ENCODE measurements at places on chromosomes 12 and 14.
A peak's percentile ranks its signal among the peaks of the same experiment; 100 is the strongest.

GRCh38 chr14:54738009-54738408 lies 164.6 kb downstream of the GCH1 start:
- no peak for DNase-seq

DNA sequence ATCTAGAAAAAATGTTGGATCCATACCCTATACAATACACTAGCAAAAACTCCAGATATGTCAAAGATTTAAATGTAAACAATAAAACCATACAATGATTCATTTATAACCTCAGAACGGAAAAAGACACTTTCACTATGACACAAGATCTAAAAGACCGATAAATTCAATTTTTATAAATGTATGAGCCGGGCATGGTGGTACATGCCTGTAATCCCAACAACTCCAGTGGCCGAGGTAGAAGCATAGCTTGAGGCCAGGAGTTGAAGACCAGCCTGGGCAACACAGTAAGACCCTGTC lies 2.5 kb upstream of the SOS2 start:
- DNase-seq = no peak

GRCh38 chr14:34450542-34450915 lies 11.5 kb downstream of the SPTSSA start:
- DNase-seq = no peak

DNA sequence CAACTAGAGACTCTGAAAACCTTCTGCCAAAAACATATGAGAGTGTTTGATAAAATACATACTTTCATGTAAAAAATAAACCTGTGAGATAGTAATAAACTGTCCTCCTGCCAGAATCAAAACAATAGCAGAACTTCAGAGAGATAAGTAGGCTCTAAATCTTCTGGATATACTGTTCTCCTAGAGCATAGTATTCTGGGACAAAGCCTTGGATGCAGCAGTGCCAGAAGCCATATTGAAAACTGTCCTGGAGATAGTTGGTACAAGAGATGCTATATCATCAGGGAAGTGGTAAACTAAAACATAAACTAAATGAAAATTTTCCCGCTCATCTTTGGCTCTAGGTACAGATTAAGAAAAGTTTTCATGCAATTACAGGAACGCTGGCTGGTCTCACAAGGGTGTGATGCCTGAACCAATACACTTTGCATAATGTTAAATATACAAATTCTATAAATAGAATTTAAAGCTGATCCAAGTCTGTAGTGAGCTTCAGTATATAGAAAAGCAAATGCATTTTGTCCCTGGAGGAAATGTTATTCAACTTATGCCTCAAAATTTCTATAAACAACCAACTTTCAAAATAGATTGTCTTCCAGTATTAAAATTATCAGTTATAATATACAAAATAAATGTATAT lies 355.6 kb downstream of the ADAMTS20 start:
- no peak for DNase-seq

GRCh38 chr12:113473942-113474341 lies 2.3 kb upstream of the LHX5 start:
- DNase-seq = no peak

DNA sequence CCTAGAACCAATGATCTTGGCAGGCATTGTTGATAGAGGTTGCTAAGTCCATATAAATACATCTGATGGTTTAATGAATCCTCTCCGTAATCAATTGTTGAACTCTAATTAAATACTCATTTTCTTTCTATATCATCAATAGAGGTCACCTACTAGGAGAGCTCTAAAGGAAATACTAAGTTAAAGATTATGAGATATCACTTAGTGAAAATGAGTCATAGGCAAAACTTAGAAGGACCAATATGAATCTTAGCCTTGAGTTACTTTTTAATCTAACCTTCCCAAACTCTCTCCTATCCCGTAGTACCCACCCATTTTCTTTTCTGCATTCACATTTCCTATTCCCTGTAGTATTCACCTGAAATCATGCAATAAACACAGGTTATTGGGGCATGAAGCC lies 50.2 kb downstream of the MBIP start:
- no peak for DNase-seq

DNA sequence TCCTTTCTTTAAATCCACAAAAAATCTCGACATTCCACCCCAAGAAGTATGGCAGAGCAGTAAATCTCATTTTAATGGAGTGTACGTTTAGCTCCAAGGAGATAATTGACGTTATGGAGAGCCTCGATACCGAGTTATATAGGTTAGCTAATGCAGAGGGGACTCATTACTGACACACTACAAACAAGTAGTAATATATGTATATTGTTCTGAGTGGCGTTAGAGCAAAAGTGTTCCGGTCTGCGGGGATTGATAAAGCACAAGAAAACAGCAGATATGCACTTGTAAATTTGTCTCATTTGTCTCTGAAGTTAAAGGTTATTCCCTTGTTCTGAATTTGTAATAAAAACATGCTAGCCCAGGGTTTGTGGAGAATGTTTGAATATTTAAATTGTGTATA lies 84.1 kb downstream of the BCL11B start:
- DNase-seq = no peak

GRCh38 chr12:96719660-96720362 lies 187.2 kb upstream of the NEDD1 start:
- DNase-seq = peak; percentile 6

- DNase-seq = no peak
Observed at GRCh38 chr14:51539571-51540037, 112.1 kb upstream of the FRMD6 start.

GRCh38 chr12:113762155-113762881 lies 203.8 kb downstream of the RBM19 start:
- DNase-seq = no peak

- no peak for DNase-seq
Observed at GRCh38 chr12:8501720-8502119, 11.6 kb upstream of the CLEC4D start.

- no peak for DNase-seq
Observed at GRCh38 chr12:28223858-28224257, 33.6 kb downstream of the CCDC91 start.

DNA sequence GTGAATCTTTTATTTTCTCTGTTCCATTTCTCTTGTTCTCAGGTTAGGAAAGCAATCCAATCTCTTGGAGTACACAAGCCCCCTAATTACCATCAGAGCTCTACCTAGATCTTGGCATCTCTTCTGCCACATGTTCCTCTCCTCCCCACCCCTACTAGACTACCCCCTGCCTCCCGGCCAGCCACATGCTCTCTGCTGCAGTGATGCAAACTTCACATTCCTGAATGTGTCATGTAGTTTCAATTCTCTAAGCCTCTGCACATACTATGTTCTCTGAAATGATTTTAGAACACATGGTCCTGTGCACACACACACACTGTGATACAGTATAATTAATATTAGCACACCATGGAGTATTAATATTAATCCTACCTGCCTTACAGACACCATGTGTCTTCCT lies 104.6 kb downstream of the EFCAB11 start:
- DNase-seq = no peak

- DNase-seq = no peak
Observed at GRCh38 chr12:91974541-91975085, 171.0 kb downstream of the BTG1 start.

- DNase-seq = no peak
Observed at GRCh38 chr12:105880824-105881388, 257.8 kb downstream of the NUAK1 start.

GRCh38 chr14:78170203-78170602 lies at the start of gene NRXN3:
NRXN3 (plus strand) TSS chr14:78170373; CDS start chr14:78243094, 72,721 bp downstream.
- DNase-seq = no peak

DNA sequence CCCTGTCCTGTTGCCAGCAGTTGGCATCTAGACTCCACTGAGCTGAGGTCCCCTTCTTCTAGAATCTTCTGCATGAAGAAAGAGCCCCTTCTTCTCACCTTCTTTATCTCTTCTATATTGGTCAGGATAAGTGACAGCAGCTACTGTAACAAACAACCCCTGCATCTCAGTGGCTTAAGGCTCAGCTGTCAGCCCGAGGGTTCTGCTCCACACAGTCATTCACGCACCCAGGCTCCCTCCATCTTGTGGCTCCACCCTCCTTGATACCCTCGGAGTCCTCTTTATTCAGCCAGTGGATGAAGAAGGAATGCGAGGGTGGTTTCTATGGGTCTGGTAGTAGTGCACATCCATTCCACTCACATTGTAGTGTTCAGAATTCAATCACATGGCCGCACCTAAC lies 10.5 kb upstream of the RFLNA start:
- no peak for DNase-seq

GRCh38 chr14:57232006-57232405 lies 36.7 kb downstream of the EXOC5 start:
- no peak for DNase-seq

DNA sequence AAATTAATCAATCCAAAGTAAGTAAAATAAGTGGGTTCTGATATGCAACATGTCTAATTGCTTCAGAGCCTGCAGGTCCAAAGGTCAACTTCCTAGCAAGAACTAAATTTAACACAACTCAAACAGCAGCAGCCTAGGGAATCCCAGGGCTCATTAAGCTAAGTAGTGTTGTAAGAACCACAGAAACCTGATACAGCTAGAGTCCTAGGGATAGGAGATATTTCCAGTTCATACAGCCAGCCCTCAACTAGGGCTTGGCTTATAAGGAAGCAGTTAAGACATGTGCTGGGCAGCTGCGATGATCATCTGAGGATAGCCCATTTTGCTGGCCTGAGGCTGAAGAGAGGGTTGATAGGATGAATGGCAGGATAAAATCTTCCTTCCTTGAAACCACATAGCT lies at the start of gene OR4Q3:
Gene OR4Q3, plus strand, starts transcription at position 316 of the 400 bp plus-strand sequence.
- no peak for DNase-seq

- DNase-seq = no peak
Observed at GRCh38 chr14:50410071-50410470, 13.4 kb upstream of the CDKL1 start.

DNA sequence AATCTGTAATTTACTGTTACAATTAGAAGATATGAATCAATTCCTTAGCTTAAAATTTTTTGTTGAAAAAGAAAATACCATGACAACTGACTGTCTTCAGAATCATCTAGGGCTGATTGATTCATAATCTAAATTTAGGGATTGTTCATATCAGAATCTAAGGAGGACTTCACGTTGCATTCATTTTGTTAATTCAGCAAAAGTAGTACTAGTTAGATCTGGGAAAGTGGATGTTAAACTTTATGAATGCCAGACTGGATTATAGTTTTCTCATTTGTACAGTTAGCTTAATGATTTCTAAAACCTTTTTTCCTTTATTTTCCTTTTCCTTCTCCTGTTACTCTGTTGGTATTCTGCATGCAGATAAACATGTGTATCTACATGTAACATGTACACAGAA lies 135.5 kb downstream of the PDE3A start:
- no peak for DNase-seq

- no peak for DNase-seq
Observed at GRCh38 chr12:19209661-19210060, 80.1 kb downstream of the PLEKHA5 start.

DNA sequence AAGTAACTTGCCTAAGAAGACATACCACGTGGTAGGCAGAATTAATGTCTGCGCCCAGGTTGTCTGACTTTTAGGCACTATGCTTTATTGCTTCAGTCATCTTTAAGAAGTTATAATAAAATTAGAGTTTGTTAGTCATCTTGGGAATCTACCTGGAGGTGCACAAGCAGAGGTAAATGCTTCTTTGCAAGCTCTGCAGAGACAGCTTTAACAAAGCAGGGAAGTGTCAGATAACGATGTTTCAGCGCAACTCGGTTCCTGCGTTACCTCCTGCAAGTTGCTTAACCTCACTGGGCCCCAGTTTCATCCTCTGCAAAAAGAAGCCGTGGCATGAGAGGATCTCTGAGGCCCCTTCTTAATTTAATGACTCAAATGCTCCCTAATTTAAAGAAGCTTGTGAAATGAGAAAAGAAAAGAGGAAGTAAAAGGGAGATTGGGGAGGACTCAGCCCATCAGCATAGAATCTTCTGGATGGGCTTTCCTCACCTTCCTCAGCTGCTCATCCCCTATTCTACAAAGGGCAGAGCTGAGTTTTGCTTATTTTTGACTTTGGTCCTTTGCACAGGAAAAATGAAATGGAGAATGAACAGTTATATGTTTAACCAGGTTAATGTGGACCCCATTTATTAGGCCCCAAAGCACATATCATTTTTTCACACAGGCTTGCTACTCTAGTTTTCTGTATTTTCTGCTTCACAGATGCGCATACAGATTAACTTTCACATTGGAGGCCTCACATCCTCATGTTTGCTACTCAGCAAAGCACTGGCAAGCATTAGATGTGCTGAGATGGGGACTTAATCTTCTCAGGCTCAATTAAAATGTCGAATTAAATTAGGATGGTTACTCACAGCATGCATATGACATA lies 5.1 kb downstream of the ARHGDIB start:
- DNase-seq = peak; percentile 52

DNA sequence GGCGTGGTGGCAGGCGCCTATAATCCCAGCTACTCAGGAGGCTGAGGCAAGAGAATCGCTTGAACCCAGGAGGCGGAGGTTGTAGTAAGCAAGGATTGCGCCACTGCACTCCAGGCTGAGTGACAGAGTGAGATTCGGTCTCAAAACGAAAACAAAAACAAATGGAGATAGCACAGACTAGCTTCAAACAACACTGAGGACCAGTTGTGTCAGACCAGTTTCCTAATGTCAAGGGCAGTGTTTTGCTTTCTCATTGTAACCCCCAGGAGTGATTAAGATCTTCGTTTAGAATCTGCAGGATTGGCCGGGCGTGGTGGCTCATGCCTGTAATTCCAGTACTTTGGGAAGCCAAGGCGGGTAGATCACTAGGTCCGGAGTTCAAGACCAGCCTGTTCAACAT lies 18.5 kb downstream of the RPGRIP1 start:
- no peak for DNase-seq

- no peak for DNase-seq
Observed at GRCh38 chr12:131357920-131358319, 353.0 kb upstream of the SFSWAP start.

DNA sequence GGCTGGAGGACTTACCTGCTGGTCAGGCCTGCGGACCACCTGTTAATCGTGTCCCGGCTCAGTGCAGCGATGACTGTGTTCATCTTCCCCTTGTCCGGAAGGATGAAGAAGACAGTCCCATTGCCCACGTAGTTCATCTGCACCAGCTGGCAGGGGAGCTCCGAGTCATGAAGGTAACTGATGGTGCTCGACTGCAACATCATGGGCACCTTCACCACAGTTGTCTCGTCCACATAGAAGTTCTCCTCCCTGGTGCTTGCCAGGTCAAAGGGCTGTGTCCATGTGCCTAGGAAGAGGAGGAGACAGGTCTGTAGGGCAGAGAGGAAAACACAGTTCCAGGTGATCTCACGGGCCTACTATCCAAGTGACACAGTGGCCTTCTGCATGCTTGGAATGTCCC lies 13.4 kb downstream of the SERPINA6 start:
- DNase-seq = no peak

GRCh38 chr14:68172627-68173026 lies 353.0 kb downstream of the RAD51B start:
- no peak for DNase-seq

GRCh38 chr14:56659964-56660551 lies 80.5 kb downstream of the TMEM260 start:
- no peak for DNase-seq

GRCh38 chr12:70919597-70920035 lies 922 bp downstream of the PTPRR start:
- DNase-seq = no peak

GRCh38 chr14:70881549-70882177 lies 25.6 kb upstream of the PCNX1 start:
- no peak for DNase-seq

- no peak for DNase-seq
Observed at GRCh38 chr14:69298131-69299071, 38.4 kb downstream of the GALNT16 start.

- DNase-seq = no peak
Observed at GRCh38 chr12:21631367-21631766, 26.3 kb downstream of the LDHB start.
